ENCODE measurements at places on chromosomes 12 and 14.
A peak's percentile ranks its signal among the peaks of the same experiment; 100 is the strongest.

DNA sequence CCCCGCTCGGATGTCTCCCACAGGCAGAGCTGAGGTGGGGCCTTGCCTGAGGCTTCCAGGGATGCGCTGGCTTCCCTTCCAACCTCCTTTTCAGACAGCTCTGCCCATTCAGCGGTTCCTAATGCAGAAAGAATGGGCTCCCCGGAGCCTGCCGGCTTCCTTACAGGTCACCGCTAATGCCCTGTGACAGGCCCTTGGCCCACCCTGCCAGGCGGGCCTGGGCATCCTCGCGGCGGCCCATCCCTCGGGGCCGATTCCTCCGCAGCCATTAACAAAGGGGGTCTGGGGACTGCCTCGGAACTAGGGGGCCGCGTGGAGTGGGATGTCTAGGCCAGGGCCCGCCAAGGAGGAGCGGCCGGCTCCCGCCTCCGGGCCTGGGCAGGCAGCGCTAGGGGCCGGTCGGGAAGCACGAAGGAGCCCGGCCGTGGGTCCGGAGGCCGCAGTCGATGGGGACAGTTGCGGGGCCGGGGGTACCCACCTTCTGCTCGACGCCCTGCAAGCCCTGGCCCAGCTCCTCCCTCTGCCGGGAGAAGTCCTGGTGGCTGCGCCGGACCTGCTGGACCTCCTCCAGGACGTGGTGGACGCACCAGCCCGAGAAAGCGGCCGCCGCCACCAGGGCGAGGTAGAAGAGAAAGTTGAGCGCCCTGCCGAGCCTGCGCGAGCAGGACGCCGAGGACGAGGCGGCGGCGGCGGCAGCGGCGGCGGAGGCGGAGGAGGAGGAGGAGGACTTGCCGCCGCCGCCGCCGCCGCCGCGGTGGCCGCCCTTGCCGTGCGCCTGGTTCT, 738 bp downstream of the CKAP4 start:
- peak; percentile 74 for DNase-seq

GRCh38 chr12:25792031-25792430, 166.5 kb upstream of the RASSF8 start:
- DNase-seq, result no peak

DNA sequence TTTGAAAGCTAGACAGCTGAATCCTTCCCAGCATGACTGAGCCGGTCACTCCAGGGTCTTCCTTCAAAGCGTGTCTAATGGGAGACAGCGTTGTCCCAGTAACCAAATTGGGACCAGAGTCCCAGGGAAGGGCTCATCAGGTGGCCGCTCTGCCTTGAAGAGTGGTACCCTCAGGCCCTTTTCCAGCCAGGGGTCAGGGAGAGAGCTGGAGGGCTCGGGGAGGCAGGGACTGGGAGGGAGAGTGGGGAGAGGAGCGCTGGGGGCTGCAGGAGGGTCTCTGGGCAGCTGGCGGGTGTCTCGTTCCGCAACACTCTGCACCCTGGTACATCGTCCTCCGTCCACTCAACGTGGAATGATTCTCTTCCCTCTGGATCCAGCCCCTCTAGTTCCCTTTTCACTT, 1.6 kb upstream of the RTL1 start:
- DNase-seq, result peak; percentile 13

- no peak for DNase-seq
Measured at GRCh38 chr14:51069055-51069454, 25.9 kb downstream of the TRIM9 start.

DNA sequence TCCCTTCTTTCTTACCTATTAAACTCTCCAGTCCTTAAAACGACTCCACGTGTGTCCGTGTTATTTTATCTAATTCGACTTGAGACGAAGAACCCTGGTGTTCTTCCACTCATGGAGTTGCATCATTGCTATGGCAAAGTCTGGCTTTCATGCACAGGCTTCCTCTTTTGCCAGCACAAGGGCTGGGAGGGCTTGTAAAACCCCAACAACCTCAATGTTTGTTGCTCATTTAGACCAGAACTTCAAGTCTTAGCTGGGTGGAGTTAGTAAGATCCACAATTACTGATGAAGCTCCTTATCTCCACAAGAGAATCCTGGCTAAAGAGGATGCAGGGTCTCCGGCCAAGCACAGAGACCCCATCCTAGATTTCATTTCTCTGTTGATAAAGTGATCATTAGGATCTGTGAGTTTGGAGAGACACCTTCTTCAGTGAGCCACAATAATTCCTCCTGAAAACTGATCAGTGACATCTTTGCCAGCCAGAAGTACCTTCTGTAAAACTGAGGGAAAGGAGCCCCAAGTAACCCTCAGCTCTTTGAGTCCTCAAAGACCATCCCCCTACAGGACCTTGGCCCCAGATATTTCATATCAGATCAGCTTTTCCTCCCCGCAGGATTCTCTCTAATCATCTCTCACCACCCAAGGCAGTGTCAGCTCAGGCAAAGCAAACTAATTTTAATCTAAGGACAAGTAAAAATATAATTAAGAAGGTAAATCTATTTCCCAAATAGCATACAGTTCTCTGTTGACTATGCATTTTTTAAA, 514.6 kb downstream of the FUT8 start:
- DNase-seq, result no peak

DNA sequence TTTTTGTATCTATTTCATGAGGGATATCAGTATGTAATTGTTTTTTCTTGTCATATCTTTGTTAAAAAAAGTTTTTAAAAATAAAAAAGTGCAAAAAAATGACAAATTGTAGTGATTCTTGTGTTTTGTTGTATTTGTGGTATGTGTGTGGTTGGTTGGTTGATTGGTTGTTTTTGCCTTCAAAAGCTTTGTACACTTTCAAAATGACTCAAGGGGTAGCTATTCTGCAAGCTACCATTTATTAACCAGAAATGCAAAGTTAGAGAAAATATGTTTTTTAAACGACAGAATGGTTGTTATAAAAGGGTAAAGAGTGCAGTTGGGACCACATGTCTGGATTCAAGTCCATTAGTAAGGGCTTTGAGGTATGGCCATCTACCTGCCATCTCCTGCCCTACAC, 119.3 kb downstream of the SLC35F4 start:
- no peak for DNase-seq

- DNase-seq, result no peak
Measured at GRCh38 chr12:47242426-47242825, 162.7 kb upstream of the AMIGO2 start.

DNA sequence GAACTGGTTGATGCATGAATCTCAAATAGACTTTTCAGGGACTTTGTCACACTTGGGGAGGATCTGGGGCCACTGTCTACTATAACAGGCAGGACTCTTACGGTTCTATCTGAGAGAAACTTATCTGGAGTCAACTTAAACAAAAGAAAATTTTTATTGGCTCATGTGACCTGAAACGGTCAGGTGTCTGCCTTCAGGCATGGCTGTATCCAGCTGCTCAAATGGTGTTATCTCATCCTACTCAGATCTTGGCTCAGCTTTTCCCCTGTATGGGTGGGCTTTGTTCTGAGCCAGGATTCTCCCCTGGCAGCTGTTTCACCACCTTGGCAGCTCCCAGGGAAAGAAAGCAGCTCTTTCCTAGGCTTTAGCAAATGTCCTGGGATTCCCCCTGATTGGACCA, 183.2 kb upstream of the MYL2 start:
- no peak for DNase-seq

DNA sequence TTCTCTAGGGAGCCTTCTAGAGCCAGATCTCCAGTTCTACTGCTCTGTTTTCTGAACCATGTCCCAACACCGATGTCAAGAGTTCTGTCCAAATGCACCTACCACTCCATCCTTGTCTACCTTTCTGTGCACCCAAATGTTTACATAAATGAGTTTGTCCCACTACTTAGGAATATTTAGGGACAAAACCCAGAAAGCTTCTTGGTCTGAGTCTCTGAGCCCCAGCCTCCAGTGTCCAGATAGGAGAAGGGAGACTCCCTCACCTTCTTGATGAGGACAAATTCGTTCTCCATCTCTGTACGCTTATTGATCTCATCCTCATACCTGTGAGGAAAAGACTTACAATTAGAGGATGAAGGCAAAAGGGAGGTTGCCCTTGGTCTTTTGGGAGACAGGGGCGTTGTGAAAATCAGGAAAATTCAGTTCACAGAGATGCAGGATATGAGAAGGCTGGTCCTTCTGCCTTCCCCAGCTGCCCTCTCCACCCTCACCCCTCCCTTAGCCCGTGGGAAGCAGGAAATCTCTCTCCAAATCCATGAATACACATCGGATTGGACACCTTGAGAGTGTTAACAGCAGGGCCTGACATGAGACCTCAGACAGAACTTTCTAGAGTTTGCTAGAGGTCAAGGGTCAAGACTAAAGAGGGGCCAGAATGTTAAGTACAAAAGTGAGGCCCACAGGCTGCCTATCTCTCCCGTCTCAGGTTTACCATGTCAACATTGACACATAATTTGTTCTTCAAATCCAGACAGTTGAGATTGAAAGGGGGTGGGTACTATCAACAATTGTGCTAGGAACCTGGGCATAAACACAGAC, 3.8 kb downstream of the KRT8 start:
- no peak for DNase-seq

DNA sequence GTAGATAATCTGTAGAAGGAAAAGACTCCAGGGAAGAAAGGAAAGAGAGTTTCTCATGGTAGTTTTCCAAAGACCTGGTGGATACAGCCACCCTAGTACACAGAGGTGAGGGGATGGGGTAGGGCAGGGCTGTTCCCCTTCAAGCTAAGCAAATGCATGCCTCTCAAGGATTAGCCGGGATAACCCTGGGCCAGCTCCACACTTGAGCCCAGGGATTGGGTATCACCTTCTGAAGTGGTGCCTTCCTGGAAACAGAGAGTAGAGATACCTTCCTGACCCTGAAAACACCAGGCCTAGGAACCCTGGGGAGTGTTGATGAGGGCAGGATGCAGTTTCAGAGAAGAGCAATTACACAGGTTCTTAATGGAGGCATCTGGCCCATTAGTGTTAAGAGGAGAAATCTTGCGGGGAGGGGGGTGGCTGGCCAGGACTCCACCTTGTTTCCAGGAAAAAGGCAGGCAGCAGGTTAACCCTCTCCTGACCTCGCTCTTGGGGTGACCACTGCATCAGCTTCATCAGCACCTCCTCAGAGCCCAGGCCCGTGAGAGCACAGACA, 106.9 kb upstream of the TMEM233 start:
- DNase-seq, result no peak

GRCh38 chr12:89354612-89355067, 2.3 kb upstream of the DUSP6 start:
- no peak for DNase-seq

- DNase-seq, result peak; percentile 58
Measured at GRCh38 chr12:6866920-6867412, 365 bp upstream of the TPI1 start.

GRCh38 chr12:67452119-67452805, 183.1 kb downstream of the CAND1 start:
- no peak for DNase-seq

- DNase-seq, result no peak
Measured at GRCh38 chr14:65204056-65204455, 101.7 kb upstream of the MAX start.

DNA sequence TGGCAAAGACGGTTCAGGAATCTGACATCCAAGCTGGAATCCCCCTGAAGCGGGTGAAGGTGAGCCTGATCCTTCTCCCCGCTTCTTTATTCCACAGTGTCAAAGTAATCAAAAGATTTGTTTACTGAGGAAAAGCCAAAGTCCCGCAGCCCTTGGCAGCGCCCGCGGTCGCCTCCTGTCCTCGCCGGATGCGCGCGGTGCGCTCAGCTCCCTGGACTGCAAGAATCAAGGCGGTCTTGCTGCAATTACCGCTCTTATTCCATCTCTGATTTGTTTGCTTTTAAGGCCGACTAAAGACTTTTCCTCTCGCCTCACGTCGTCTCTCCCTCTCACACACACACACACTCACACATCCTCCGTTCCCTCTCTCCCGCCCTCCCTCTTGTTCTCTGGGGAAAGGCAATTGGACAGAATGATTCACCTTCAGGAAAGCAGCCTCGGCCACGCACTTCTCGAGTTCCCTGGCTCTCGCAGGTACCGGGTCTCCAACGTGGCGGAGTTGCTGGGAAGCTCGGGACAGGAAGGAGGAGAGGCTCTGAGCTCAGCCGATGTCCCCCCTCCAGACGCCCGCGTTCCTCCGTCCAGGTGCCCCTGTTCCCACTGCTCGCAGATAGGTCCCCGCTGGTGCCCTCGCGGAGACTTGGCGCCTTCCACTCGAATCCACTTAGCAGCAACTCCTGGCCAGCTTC, 68.6 kb upstream of the USP15 start:
- peak; percentile 21 for DNase-seq

- DNase-seq, result no peak
Measured at GRCh38 chr12:72618764-72619163, 346.6 kb downstream of the TRHDE start.

GRCh38 chr12:131882804-131883520, 11.5 kb upstream of the ULK1 start:
- no peak for DNase-seq

DNA sequence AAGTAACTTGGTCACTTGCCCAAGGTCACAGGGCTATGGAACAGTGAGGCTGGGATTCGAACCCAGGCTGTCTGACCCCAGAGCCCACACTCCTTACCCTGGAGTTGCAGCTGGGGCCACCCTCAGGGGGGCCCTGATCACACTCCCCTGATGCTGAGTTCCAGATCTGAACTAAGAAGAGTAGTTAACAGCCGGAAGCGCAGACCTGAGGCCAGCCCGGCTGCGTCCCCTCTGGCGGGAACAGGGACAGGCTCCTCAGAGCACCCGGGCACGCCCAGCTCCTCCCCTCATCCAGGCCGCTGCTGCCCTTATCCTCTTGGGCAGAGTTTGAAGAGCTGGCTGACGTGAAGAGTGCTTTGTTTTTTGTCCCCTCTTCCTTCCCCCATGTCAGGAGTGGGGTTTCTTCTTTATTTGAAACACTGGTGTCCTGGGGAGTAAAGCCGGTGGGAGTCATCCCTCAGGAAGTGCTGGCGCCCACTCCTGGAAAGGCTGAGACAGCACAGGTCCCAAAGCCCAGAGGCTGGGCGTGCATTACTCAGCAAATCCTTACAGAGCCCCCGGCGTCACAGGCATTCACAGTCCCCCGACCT, 8.7 kb downstream of the PHB2 start:
- peak; percentile 72 for DNase-seq

DNA sequence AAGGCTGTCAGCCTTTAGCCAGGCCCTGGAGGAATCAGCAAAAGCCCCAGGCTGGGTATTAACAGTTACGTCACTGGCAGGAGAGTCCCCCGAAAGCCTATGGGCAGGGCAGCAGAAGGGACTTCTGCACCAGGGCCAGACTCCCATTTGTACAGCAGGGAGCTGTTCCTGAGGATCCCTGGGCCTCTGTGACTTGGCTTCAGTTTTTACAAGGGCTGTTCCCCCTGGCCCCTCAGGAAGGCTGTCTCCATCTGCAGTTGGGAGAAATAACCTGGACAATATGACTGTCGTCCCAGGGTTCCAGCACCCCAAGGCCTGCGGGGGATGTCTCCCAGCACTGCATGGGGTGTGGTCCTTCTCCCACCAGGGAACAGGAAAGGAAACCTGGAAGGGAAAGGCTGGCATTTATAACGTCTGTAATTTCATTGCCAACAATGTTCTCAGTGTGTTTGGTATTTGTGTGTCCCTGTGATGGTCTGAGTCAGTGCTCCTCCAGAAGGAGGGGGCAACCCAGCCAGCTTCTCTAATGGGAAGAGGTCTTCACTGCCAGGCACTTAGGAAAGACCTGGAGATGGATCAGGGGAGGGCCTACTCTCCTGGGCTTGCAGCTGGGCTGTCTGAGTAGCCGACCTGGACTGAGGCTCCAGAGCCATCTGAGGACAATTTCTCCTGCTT, 42.4 kb downstream of the ERH start:
- DNase-seq, result peak; percentile 24

GRCh38 chr12:12505544-12506495, 56.8 kb downstream of the DUSP16 start:
- peak; percentile 70 for DNase-seq

GRCh38 chr14:77155083-77155482, 13.5 kb upstream of the ZDHHC22 start:
- no peak for DNase-seq

GRCh38 chr14:103393676-103394626, 8.7 kb downstream of the MARK3 start:
- peak; percentile 70 for DNase-seq

Data from adrenal gland (tissue), 19 donors.